ENCODE measurements at places on chromosomes 4 and X.

DNA sequence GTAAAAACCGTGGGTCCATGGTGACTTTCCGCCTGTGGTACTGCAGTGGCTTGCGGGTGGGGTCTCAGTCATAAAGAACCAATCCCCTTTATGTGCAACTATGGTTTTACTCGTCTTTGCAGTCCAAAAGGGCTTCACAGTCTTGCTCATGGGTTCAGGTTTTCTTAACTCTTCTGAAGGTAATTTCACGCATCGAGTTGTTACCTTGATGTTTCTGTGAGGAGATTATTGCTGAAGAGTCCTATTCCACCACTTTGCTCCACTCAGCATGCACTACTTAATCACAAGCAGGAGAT is 41.5 kb downstream of the F8 start:
- no peak for DNase-seq

DNA sequence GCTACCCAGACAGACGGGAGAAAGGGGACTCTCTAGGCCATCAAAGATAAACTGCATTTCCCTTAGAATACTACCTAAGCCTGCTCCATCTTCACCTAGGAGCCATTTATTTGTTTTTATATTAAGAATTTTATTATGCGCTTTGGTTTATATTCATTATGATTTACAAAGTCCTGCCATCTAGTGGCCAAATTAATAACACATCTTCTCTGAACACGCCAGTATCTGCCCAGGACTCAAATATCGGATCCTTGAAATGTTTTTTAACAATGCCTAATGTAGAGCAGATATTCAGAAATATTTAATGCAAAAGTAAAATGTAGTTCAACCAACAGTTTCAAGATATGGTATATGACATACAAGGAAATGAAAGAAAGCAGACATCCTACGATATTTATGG is 20.8 kb upstream of the PRPS2 start:
- DNase-seq, result no peak

GRCh38 chr4:68152411-68152810 is 22.7 kb upstream of the TMPRSS11F start:
- no peak for DNase-seq

DNA sequence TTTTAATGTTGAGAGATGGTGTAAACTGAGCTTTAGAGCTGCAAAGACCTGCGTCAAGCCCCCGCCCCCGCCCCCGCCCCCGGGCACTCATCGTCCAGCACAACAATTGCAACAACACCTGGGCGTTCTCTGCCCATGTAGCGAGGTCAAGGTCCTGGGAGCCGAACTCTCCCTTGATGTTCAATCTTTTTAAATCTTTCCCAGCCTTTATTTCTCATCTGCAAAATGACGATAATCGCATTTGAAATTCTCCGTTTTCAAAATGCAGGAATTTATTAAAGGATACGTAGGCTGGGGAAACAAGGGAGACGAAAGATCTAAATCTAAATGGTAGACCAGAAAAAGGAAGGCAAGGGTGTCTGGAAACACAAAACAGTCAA is 648 bp upstream of the MSMO1 start:
- peak; percentile 16 for DNase-seq

GRCh38 chr4:77989968-77990367 is 67.2 kb upstream of the FRAS1 start:
- DNase-seq, result no peak

GRCh38 chr4:7158081-7158750 is 34.1 kb upstream of the SORCS2 start:
- no peak for DNase-seq

- DNase-seq, result no peak
Measured at GRCh38 chrX:40488296-40488695, 92.5 kb upstream of the ATP6AP2 start.

DNA sequence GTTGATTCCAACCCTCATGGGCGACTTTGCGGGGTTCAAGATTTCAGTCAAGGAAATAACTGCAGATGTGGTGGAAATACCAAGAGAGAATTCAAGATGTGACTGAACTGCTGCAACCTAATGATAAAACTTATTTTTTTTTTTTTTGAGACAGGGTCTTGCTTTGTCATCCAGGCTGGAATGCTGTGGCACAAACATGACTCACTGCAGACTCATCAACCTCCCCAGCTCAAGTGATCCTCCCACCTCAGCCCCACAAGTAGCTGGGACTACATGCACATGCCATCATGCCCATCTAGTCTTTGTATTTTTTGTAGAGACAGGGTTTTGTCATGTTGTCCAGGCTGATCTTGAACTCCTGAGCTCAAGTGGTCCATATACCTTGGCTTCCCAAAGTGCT is 19.5 kb upstream of the WDFY3 start:
- DNase-seq, result no peak

- DNase-seq, result peak; percentile 74
Measured at GRCh38 chr4:145619639-145619996, 433 bp downstream of the MMAA start.

DNA sequence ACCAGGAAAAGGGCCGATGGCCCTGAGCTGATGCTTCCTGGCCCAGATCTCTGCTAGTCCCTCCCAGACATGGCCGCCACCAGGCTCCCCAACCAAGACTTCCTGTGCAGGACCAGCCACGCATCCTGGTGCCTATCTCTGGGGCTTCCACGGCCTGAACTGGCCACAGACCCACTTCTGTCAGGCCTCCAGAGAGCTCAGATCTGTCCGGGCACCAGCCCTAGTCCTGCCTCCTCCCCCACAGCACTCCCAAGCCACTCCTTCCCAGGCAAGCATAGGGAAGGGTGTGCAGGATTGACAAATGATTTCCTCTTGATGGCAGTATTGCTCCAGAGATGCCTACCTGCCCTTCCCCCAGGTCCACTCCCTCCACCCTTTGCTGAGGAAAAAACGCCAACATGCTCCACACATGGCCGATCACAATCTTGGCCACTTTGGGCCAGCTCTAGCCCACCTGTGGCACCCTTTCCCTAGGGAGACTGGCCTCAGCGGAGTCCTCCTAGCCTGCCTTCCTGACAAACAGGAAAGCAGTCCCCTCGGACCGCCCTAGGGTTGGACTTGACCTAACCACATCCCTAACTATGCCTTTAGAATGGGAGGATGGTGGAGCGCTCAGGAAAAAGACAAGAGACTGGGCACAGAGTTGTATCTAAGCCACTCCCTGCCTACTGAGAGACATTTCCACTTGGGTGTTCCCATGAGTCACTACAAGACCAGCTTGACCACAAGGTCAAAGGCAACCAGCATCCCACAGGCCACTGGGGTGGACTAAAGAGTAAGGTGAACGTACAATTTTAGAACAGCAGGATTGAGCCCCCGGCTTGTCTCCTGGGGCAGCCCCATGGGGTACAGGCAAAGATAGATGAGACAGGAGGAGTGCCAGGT is 277.5 kb upstream of the AGTR2 start:
- no peak for DNase-seq

GRCh38 chrX:1190596-1191145 is 21.8 kb downstream of the CRLF2 start:
- DNase-seq, result no peak

DNA sequence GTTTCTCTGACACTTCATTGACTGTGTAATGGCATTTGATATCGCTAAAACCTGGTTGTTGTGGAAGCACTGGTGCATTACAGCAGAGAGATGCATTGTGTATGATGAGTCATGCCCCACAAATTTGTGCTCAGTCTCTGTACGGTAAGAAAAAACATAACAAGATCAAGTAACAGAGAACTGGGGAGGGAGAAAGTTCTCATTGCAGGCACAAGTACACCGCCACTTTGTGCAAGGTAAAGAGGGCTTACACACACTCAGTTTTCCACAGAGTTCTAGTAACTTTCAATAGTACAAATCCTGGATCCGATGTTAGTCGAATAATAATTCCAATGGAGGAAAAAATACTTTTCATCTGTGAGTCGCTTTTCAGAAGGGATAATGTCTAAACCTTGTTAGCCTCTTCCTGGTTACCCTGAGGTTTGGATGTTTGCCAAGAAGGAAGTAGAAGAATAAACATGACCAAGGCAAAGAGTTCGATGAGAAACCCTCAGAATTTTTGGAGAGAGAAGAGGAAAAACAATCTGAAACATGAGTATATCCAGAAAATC is 512.5 kb upstream of the SLIT2 start:
- peak; percentile 42 for DNase-seq

- DNase-seq, result peak; percentile 17
Measured at GRCh38 chr4:143700416-143701352, at the start of gene FREM3. FREM3 (minus strand) TSS chr4:143700675; CDS start chr4:143700675, 0 bp downstream.

- peak; percentile 31 for DNase-seq
Measured at GRCh38 chr4:13983189-13983790, 355.8 kb upstream of the BOD1L1 start.

GRCh38 chr4:82801910-82802521 is 3.4 kb upstream of the SCD5 start:
- DNase-seq, result peak; percentile 37

Measured in Calu3 (cell line).